ENCODE measurements at places on chromosomes 13 and 19. TPM values are rescaled to one million over a fixed set of nuclear protein-coding genes. Genes with fewer than 3 reads are reported as not detected.

EFNB2 gene
- 0.30 TPM for total RNA-seq

LIM2 gene
- 0.24 TPM for total RNA-seq

KCNK6 gene
- total RNA-seq = 18.7 TPM

KLF2 gene
- total RNA-seq = 2.2 TPM

UPK1A gene
- 0.77 TPM for total RNA-seq

CPAMD8 gene
- total RNA-seq = 0.33 TPM

GRCh38 chr13:78376033-78376432, 227.3 kb downstream of the POU4F1 start:
- DNase-seq = no peak

DNA sequence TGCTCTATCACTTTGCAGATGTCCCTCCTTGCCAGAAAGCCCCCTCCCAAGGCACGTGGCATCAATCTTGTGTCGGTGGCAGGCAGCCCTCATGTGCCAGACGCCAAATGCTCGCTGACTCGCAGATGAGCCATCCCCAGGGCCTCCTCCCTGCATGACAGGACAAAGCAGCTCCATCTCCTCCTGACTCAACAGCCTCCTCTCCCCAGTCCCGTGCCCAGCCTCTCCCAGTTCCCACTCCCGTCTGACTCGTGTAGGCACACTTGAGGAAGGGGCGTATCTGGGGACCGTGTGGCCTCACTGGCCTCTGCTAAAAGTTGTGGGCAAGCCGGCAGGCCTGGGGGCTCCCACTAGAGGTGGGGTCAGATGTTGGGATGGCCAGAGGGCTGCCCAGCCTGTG, 133.6 kb downstream of the STK24 start:
- no peak for DNase-seq

DNA sequence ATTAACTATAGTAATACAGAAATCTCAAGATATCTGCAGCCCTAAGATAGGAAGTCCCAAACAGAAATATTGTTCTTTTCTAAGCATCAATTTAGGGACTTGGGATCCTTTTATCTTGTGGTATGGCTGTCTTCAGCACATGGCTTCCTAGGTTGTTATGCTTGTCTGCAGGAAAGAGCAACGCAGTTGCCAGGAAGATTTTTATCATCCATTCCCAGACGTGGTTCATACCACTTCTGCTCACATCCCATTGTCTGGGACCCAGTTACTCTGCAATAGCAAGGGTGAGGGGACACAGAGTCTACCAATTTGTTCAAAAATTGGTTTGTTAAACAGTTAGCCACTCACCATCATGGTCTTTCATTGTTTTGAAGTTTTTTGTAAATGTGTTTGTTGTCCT, 85.6 kb upstream of the RXFP2 start:
- DNase-seq = no peak

DNA sequence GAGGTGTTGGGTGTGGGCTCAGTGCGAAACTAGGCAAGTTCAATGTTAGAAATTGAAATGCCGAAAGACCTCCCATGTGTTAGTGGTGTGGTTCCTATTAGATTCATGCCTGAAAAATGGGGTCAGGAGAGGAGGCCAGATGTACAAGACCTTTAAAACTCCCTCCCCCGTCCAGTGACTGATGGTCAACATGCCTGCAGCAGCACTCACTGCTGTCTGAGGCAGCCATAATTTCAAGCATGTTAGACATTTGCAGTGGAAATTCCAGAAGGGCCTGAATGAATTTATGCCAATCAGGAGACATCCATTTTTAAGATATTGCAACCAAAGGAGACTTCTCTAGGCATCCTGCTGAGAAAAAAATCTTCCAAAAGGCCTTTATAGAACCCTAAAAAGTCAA, 426.9 kb upstream of the NBEA start:
- no peak for DNase-seq

DNA sequence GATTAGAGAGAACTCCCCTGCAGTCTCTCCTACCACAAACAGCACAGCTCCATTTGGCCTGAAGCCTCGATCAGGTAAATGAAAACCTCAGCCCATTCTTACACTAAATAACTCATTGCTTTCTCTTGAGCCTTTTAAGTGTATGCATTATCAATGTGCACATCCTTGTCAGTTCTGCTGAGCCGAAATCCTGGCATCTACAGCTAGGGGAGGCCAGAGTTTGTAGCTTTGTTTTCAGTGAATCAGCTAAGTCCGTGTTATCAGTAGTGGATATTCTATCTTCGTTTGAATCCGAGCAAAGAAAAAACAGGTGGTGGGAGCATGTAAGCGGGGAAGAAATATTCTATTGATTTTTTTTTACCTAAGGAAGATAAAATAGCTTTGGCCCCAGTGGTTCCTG, 84.4 kb downstream of the ESD start:
- DNase-seq = no peak

- DNase-seq = no peak
These were observed 685.0 kb downstream of the SLITRK1 start for GRCh38 chr13:83197316-83197715.

DNA sequence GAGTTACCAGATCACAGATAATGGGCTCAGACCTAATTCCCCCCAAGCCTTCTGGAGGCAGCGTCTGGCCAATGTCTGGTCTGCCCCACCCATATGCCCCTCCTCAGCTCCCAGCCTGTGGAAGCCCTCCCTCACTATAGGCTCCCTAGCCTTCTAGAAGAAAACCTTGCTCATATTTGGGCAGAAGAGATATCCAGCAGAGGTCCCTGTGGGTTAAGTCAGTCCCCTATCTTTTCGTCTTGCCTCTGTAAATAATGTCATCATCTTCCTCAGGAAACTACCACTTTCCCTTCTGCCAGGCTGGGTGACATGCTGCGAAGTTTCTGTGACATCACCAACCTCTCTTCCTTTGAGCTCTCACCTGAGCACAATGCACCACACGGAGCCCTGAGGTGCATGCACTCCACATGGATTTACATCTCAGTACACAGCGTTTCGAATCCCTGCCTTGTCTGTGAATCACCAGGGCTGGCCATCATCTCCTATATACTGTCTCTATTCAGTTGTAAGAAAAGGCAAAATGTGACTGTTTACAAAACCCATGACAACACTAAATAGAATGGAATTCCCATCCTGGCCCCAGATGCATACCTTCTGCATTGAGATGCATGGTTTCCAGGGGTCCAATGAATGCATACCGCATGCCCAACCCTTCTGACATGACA, 112.8 kb downstream of the CRYL1 start:
- DNase-seq = peak; percentile 71

- no peak for DNase-seq
These were observed 160.2 kb downstream of the SLC7A1 start for GRCh38 chr13:29435125-29435911.

- no peak for DNase-seq
These were observed 4.0 kb downstream of the IRGC start for GRCh38 chr19:43719918-43720317.

GRCh38 chr19:6378041-6378440, 2.3 kb upstream of the PSPN start:
- DNase-seq = no peak

DNA sequence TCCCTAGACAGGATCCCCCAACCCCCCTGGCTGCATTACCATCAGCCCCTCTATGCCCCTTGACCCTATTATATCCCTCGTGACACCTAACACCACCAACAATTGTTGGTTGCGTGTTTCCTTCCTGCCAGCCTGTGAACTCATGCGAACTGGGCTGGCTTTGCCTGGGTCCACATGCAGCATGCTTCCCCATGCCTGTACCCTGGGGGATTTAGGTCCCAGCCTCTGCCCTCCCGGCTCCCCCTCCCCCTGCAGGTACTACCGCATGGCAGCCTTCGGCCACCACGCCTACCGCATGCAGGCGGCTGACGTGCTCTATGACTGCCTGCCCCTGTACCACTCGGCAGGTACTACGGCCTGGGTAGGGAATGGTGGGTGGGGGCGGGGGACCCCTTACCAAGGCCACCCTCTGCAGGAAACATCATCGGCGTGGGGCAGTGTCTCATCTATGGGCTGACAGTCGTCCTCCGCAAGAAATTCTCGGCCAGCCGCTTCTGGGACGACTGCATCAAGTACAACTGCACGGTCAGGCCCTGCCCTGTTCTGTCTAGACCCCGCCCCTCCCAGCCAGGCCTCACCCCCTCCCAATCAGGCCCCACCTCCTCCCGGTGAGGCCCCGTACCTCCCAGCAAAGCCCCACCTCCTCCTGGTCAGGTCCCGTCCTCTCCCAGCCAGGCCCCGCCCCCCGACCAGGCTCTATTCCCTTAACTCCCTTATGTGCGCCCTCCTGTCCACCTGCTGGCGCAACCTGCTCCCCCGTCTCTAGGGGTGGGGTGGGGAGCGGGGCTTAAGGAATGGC, 18.5 kb downstream of the SLC27A1 start:
- peak; percentile 83 for DNase-seq

DNA sequence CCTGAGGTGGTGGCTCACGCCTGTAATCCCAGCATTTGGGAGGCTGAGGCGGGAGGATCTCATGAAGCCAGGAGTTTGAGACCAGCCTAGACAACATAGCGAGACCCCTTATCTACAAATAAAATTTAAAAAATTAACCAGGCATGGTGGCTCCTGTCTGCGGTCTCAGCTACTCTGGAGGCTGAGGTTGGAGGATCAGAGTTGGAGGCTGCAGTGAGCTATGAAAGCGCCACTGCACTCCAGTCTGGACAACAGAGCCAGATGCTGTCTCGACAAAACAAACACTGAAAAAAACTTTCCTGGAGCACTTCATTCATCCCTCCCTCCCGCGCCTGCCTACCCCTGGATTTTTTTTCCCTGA, 665 bp upstream of the ATG4D start:
- no peak for DNase-seq

GRCh38 chr13:51683597-51683996, 99.3 kb downstream of the WDFY2 start:
- no peak for DNase-seq

DNA sequence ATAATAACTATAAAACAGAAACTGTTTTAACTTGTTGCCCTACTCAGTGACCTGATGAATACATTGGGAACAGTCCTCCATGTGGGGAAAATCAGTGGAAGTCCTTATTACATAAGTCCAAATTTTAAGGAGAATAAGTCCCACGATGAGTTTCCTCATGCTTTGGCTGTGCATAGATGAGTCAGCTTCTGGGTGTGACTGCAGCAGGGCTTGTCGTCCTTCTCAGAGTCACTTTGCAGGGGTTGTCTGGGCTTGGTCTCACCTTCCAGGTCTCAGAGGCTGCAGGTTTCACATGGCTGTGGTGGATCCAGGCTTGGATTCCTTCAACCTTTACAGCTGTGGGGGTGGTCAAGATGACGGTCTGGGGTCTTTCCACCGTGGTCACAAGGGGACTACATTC, 85.6 kb downstream of the SLC25A15 start:
- DNase-seq = no peak

DNA sequence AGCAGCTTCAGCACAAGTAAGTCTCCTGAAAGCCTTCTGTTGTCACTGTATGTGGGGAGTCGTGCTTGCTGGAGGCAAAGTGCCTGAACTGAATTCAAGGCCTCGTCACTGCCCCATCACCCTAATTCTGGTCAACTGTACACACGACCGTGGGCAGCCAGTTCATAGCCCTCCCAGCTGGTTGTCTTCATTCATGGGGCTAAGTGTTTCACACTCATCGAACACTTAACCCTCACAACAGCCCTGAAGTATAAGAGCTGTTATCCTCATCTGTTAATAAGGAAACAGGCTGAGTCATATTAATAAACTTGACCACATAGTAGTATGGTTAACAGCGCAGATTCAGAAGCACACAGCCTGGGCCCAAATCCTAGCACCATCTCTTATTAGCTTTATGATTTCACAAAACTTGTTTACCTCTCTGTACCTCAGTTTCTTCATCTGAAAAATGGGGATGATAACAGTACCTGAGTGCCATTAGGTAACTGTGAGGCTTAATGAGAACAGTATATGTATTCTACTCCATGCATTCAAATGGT, 66.7 kb downstream of the CDADC1 start:
- no peak for DNase-seq

DNA sequence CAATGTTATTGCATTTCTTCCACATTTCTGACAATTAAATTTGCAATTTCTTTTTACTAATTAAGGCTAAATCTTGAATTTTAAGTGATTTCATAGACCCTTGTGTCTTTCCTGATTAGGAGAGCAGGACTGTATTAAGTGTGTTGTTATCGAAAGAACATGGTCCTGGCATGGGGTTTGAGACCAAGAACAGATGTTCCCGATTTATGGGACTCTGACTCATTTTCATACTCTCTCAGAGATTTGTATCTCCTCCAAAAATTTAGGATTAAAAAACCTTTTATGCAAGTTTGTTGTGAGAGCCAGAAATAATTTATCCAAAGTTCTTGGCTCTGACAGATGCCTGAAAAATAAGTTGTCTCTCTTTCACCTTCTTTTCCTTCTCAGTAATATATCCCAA, 589.3 kb upstream of the ARGLU1 start:
- no peak for DNase-seq

- DNase-seq = no peak
These were observed 10.8 kb upstream of the RANBP3 start for GRCh38 chr19:5988517-5989387.

GRCh38 chr19:11578258-11579142, 1.1 kb upstream of the ACP5 start:
- DNase-seq = peak; percentile 83

GRCh38 chr13:96792736-96793403, 201.4 kb downstream of the OXGR1 start:
- DNase-seq = no peak

DNA sequence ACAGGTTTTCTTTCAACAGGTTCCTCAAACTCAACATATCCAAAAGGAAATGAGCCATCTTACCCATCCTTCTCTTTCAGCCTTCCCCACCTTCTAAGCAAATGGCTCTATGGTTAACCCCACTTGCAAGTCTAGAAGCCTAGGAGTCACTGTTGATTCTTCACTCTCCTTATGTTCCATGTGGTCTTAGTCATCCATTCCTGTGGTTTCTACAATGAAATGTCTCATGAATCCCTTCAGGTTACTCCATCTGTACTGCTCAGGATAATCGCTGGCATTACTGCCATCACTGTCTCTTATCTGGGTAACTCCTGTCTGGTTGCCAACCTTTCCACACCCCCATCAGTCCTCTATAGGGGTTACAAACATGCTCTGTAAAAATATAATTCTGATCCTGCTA, 381.3 kb downstream of the ENOX1 start:
- no peak for DNase-seq

DNA sequence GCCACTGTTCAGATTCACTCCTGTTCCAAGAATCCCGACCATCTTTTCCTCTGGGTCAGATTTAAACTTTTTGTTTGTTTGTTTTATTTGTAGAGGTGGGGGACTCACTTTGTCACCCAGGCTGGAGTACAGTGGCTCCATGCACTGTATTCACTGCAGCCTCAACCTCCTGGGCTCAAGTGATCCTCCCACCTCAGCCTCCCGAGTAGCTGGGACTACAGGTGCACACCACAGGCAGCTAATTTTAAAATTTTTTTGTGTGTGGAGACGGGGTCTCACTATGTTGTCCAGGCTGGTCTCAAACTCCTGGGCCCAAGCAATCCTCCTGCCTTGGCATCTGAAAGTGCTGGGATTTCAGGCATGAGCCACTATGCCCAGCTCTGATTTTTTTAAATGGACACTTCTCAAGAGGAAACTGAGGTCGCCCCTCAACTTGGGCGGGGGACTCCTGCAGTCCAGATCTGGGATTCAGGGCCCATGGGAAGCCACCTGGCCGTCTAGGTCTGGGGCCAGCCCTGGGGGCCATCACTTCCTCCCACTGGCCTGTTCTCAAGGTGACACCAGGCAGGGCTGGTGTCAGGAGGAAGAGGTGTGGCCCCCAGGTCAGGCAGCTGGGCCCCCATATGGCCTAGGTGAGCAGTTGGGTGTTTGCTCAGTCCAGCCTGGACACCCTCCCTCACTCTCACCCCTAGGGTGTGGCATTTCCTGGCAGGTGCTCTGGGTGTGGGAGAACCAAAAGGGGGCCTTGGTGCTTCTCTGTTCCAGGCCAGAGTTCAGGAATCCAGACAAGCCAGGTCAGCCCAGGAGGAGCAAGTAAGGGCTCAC, 1.3 kb downstream of the B3GNT3 start:
- DNase-seq = no peak

All from activated CD4-positive, alpha-beta T cell treated with anti-CD3 and anti-CD28 coated beads, Interleukin-2, amount 10 ng/mL, durations not matched to agents 24 days and 14 days (primary cell).